Spinal cord (tissue), 10 donors: ENCODE measurements at places on chromosomes 16 and 17.

DNA sequence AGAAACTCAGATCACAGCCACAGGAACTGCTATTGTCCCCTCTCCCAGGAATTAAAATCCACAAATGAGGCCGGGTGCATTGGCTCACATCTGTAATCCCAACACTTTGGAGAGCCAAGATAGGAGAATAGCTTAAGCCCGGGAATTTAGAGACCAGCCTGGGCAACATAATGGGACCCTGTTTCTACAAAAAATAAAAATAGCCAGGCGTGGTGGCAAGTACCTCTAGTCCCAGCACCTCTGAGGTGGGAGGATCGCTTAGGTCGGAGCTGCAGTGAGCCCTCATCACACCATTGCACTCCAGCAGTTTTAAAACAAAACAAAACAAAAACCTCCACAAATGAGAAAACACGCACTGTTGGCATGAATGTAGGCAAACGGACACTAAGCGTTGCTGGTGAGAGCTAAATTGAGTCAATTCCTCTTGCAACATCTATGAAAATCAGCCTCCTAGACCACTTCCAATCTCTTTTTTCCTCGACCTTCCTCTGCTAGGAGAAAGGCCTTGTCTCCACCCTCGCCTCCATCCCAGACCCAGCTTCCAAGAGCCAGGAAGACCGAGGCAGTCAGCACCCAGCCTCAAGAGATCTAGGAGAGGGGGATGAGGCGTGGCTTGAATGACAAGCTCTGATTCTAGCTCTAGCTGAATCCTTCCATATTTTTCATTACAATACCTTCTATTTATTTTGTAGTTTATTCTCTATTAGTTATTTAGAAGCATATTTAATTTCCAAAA lies 14.8 kb downstream of the TLE7 start:
- no peak for DNase-seq

DNA sequence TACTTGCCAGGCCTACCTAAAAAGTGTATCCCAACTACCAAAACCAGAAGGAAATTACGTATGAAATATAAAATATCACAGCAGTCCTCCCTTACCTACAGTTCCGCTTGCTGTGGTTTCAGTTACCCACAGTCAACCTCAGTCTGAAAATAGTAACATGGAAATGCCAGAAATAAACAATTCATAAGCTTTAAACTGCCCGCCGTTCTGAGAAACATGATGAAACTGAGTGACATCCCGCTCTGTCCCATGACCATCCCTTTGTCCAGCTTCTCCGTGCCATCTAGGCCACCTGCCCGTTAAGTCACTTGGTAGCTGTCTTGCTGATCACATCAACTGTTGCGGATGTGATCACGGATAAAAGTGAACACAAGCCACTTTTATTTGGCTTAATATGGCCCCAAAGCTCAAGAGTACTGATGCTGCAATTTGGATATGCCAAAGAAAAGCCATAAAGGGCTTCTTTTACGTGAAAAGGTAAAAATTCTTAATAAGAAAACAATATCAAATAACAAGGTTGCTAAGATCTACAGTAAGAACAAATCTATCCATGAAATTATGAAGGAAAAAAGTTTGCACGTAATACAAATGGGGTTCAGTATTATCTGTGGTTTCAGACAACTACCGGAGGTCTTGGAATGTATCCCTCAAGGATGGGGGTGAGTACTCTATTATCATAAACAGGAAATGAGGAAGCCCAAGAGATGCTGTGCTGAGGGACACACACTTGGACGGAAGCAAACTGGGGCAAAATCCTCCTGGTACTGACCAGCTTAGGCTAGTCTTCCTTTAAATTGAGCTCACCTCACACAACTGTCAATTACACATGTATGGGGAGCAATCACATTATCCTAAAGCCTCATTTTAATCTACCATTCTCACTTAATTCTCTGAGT lies 8.2 kb downstream of the USP22 start:
- no peak for DNase-seq

DNA sequence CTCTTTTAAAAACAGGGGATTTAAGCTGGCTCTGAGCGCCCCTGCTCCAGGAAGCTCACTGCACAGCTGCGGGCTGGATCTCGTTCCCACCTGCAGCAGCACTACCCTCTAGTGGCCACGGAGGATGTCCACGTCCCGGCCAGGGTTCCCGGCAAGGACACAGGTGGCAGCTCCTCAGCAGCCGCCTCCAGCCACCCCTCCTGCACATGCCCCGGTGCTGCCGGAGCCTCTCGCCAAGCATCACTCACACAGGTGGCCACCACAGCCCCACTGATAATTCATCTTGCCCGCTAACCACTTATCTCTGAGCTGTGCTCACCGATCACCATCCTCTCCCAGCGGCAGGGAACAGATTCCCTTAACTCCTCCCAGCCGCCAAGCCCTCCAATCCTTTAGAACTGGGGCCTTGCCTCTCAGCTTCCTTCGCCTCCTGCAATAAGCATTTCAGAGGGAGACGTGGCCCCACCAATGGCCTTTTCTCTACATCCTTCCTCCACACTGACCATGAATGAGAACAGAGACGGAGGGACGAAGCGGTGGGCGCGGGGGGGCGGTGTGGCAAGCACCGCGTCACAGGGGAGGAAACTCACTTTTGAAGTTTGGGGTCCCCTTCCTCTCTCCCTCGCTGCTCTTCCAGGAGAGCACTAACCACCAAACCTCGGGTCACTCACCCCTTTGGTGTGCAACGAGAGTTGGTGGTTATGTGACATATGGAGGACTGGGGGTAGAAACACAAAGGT lies 222.1 kb downstream of the RBFOX3 start:
- no peak for DNase-seq

DNA sequence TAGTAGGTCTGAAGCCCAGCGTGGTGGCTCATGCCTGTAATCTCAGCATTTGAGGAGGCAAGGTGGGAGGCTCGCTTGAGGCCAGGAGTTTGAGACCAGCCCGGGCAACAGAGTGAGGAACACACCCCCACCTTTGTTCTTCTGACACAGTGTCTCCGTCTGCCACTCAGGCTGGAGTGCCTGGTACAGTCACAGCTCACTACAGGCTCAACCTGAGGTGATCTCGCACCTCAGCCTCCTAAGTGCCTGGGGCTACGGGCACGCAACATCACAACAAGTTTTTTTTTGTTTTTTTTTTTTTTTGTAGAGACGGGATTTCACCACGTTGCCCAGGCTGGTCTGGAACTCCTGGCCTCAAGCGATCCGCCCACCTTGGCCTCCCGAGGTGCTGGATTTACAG lies 6.7 kb upstream of the TLCD3A start:
- no peak for DNase-seq

DNA sequence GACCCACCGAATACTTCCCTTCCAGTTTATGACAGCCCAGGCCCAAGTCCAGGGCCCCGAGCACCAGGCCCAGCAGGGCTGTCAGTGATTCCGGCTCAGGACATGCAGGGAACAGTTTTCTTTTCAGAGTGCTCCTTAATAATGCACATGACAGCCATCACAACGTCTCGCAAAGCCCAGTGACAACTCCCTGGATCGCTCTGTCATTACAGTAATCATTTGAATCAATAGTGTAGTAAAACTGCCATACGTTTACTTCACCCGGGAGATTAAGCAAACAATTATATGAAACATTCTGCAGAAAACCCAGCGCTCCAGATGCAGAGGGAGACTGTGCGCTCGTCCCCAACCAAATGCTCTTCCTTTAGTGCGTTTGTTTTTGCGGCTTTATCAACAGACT lies 162.6 kb upstream of the CDH13 start:
- DNase-seq, result no peak

DNA sequence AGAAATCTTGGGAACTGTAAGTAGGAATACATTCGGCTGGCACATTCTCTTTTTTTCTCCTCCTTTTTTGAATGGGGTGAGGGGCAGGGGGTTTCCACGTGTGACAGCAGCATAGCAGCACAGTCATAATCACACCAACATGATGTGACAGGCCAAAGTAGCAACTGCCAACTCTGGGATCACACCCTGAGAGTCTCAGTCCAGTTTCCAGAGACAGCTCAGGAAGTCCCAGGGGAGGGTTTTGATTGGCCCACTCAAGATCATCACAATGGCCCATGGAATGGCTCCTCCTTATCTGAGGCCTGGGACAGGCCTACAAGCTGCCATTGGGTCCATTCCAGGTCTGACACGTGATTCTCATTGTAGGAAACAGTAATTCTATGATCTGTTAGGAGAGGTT lies 207.1 kb upstream of the ASIC2 start:
- no peak for DNase-seq
